NCI-H446 treated with DMSO at 0.1 percent for 48 hours (cell line): ENCODE measurements at places on chromosomes 1 and 21.

DNA sequence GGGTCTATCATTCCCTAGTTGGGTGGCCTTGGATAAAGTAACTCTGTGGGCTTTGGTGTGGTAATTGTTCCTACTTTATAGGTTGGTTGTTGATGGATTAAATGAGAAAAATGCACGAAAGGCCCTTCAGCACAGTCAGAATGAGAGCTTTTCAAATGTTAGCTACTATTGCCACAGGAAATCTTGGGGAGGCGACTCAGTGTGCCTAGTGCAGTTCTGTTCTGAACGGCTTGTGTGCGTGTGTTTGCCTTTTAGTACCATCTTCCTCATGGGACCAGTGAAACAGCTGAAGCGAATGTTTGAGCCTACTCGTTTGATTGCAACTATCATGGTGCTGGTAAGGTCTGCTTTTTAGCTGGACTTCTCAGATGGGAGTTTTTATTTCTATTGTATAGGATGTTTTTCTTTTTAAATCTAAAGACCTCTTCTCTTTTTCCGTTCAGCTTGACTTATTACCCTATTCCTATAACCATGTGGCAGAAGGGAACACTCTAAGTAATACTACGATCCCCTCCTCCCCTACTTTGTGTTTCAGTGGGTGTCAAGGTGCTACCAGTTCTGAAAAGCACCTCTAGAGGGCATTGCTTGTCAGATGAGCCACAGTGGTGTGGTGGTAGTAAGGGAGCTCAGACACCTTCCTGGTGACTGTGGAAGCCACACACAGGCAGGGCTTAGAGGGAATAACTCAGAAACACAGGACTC, 9.2 kb downstream of the SFT2D2 start:
- peak; percentile 14 for DNase-seq

GRCh38 chr1:30845904-30846290, 62.7 kb downstream of the SDC3 start:
- no peak for DNase-seq

GRCh38 chr1:204640578-204640977, 45.0 kb downstream of the LRRN2 start:
- no peak for DNase-seq

- no peak for DNase-seq
Observed at GRCh38 chr1:58714544-58714943, 14.7 kb upstream of the MYSM1 start.

DNA sequence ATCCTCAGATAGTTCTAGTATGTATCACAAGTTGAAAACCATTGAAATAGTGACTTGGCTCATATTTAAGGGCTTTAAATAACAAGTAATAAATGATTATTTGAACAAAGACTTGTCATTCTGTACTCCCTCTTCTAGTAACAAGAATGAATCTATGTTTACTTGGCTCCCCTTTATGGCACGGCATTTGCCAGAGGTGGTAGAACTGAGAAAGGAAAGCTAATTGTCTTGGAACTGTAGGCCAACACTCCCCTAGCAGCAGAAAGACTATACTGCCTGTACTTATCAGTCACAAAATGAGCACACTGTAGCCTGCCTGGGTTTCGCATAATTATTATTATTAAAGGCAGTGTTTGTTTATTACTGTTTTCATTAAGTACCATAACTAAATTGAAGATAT, 29.6 kb upstream of the SMYD2 start:
- no peak for DNase-seq

GRCh38 chr1:222529916-222530315, 18.0 kb downstream of the HHIPL2 start:
- peak; percentile 7 for DNase-seq

DNA sequence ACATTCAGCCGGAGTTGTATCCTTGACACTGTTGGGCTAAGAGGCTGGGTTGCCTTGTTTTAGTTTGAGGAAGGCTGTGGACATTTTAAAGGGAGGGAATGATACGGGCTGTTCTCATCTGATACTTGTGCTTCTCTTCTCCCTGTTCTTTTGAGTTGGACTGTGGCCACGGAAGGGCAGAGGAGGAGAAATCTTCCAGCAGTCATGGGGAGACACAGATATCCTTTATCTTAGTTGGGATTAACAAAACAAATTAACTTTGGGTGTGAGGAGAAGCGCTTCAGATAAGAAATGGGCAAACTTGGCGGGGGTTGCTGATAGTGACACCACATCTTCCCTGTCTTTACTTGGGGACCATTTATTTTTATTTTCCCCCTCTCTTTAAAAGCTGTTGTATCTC, 138.8 kb downstream of the ROR1 start:
- DNase-seq: no peak

- DNase-seq: no peak
Observed at GRCh38 chr1:202016811-202017748, 6.7 kb downstream of the ELF3 start.

GRCh38 chr1:233113009-233113879, 162.8 kb downstream of the NTPCR start:
- peak; percentile 22 for DNase-seq

GRCh38 chr1:167722152-167722869, 529 bp downstream of the MPZL1 start:
- no peak for DNase-seq

DNA sequence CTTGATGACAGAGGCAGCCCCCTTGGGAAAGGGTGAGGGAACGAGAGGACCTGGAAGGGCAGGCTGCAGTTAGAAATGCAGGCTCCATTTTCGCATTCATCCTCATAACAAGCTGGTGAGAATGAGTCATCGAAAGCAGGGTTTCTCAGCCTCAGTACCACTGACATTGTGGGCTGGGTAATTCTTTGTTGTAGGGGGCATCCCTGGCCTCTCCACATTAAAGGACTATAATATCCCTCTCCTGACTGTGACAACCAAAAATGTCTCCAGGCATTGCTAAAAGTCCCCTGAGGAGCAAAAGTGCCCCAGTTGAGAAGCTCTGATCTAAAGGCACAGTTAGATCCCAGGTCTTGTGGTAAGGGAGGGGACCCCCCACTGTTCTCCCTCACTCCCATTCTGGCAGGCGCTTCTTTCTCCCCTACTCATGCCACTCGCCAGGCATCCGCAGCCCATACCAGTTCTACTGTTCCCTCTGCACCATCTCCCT, 20.4 kb downstream of the KCNN3 start:
- no peak for DNase-seq

GRCh38 chr1:26124418-26125331, 13.1 kb downstream of the PDIK1L start:
- no peak for DNase-seq
